Activated CD4-positive, alpha-beta memory T cell treated with anti-CD3 and anti-CD28 coated beads, Interleukin-2, amount 10 ng/mL, durations not matched to agents 7 days and 5 days (primary cell): ENCODE measurements at places on chromosomes 4 and X. TPM values are rescaled to one million over a fixed set of nuclear protein-coding genes. Genes with fewer than 3 reads are reported as not detected.

- peak; percentile 47 for DNase-seq
- H3K4me1 ChIP-seq, result peaks cover 2% of the 10 kb centered on the region
- H3K27me3 ChIP-seq, result peaks cover 23% of the 10 kb centered on the region
- no peak overlapping the region for H3K4me3 ChIP-seq
Observed at GRCh38 chr4:6331018-6331417, 61.4 kb downstream of the WFS1 start.

GRCh38 chr4:151703401-151703800, 57.4 kb downstream of the GATB start:
- H3K36me3 ChIP-seq, result peaks cover 31% of the 10 kb centered on the region
- DNase-seq, result no peak
- no peak overlapping the region for H3K4me3 ChIP-seq

The FGF5 gene
- not detected for total RNA-seq

The GPC4 gene
- not detected for total RNA-seq

The GLUD2 gene
- total RNA-seq, result 0.63 TPM

GRCh38 chr4:165368114-165368513, 10.7 kb upstream of the CPE start:
- H3K27me3 ChIP-seq, result peaks cover 10% of the 10 kb centered on the region
- no peaks in the 10 kb centered on the region for H3K36me3 ChIP-seq
- no peaks in the 10 kb centered on the region for H3K4me1 ChIP-seq
- DNase-seq, result no peak
- no peak overlapping the region for H3K27ac ChIP-seq

DNA sequence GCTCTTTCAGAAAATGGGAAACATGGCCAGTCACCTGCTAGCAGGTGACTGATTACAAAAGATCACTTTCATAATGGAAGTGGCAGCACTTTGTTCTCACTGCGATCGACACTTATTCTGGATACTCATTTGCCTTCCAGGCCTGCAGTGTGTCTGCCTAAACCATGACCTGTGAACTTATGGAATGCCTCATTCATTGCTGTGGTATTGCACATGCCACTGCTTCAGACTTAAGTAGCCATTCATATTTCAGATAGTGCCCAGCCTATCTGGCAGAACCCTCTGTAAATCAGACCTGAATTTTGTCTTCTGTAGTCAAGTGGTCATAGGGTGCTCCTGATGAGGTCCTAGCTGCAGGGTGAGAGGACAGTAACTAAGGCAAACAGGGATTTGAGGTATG, 23.3 kb upstream of the MGST2 start:
- H3K27ac ChIP-seq, result no peak overlapping the region
- H3K27me3 ChIP-seq, result peaks cover 13% of the 10 kb centered on the region
- no peaks in the 10 kb centered on the region for H3K36me3 ChIP-seq
- no peaks in the 10 kb centered on the region for H3K4me1 ChIP-seq

GRCh38 chr4:42412251-42412650, 15.0 kb downstream of the SHISA3 start:
- no peaks in the 10 kb centered on the region for H3K4me1 ChIP-seq
- no peak overlapping the region for H3K4me3 ChIP-seq
- H3K27me3 ChIP-seq, result no peaks in the 10 kb centered on the region
- no peak overlapping the region for H3K27ac ChIP-seq

- peak; percentile 69 for DNase-seq
- peaks cover 12% of the 10 kb centered on the region for H3K36me3 ChIP-seq
- H3K27ac ChIP-seq, result peak overlapping the region; percentile 88
Observed at GRCh38 chr4:109359040-109359646, 56.7 kb upstream of the COL25A1 start.

The ARMCX4 gene
- total RNA-seq, result 2.8 TPM

- peak within 1 kb of the TSS; percentile 68 for H3K4me3 ChIP-seq
- H3K27me3 ChIP-seq, result peaks cover 10% of the 10 kb centered on the region
- H3K4me1 ChIP-seq, result peaks cover 21% of the 10 kb centered on the region
- no peak for DNase-seq
Observed at GRCh38 chrX:101659601-101660063, at the start of gene ARMCX2. Gene ARMCX2, minus strand, starts transcription at chrX:101659850. Its CDS starts 2,262 bp downstream, at chrX:101657588.

DNA sequence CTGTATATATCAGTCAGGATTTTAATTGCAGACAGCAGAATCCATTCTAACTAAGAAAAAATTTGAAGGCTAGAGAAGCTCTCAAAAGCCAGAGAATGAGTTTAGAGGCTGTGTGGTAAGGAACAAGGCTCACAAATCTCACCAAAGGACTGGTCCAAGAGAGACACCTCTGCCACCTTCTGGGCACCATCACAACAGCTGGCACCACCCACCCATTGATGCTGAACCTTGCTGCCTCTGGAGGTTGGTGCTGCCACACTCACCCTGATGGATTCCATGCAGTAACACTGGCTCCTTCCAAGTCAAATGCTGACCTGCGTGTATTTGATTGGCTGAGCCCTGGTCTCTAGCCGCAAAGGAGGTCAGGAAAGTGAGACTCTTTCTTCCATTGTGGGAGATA, 100.8 kb downstream of the BEND2 start:
- no peaks in the 10 kb centered on the region for H3K27me3 ChIP-seq
- DNase-seq, result no peak
- no peaks in the 10 kb centered on the region for H3K36me3 ChIP-seq
- no peak overlapping the region for H3K4me3 ChIP-seq
- H3K27ac ChIP-seq, result no peak overlapping the region

GRCh38 chrX:130253916-130254315, 14.8 kb downstream of the ZNF280C start:
- H3K27me3 ChIP-seq, result no peaks in the 10 kb centered on the region
- H3K4me1 ChIP-seq, result peaks cover 23% of the 10 kb centered on the region
- no peak overlapping the region for H3K27ac ChIP-seq

GRCh38 chrX:11212741-11213140, 80.5 kb upstream of the AMELX start:
- DNase-seq, result no peak
- no peaks in the 10 kb centered on the region for H3K27me3 ChIP-seq
- H3K4me1 ChIP-seq, result no peaks in the 10 kb centered on the region
- no peaks in the 10 kb centered on the region for H3K36me3 ChIP-seq
- no peak overlapping the region for H3K27ac ChIP-seq

- H3K4me3 ChIP-seq, result no peak overlapping the region
- H3K27ac ChIP-seq, result no peak overlapping the region
- H3K4me1 ChIP-seq, result peaks cover 37% of the 10 kb centered on the region
- DNase-seq, result no peak
- H3K36me3 ChIP-seq, result peaks cover 3% of the 10 kb centered on the region
- peaks cover 7% of the 10 kb centered on the region for H3K27me3 ChIP-seq
Observed at GRCh38 chrX:40282946-40283660, 185.3 kb upstream of the BCOR start.

DNA sequence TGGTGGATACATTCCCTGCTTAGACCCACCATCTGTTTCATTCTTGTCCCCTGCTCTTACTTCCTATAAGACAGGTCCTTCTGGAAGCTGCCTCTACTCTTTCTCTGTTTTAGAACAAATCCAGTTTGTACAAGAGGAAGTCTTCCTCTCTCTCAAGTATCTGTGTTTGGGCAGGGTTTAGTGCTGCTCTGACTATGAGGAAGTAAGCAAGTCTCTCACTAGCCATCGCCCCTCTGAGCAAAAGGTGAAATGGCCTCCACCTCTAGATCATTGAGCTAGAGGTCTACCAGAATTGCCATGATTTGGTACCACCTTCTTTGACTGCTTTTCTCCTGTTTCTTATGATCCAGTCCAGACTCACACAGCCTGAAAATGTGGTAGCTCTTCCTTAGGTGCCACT, 8.4 kb downstream of the BTK start:
- H3K27me3 ChIP-seq, result no peaks in the 10 kb centered on the region
- no peak overlapping the region for H3K4me3 ChIP-seq
- H3K4me1 ChIP-seq, result no peaks in the 10 kb centered on the region
- DNase-seq, result no peak
- H3K27ac ChIP-seq, result no peak overlapping the region

The SHOX gene
- not detected for total RNA-seq

DNA sequence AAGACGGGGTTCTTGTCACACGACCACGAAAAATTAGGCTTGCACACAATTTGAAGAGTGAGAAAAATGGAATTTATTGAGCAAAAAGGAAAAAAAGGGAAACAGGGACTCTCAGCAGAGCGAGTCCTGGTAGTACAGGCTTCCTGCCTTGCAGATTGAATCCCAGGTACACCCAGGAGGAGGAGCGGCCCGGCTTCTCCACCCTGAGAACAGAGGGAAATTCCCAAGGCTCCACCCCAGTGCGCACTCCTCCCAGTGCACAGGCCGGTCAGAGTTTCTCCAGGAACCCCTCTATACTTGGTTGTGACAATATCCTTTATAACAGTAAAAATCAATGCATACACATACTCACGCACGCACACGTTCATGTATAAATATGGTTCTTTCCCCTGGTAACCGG, 22.0 kb downstream of the SLC4A4 start:
- H3K4me1 ChIP-seq, result peaks cover 2% of the 10 kb centered on the region
- H3K36me3 ChIP-seq, result no peaks in the 10 kb centered on the region
- no peaks in the 10 kb centered on the region for H3K27me3 ChIP-seq
- H3K27ac ChIP-seq, result no peak overlapping the region

DNA sequence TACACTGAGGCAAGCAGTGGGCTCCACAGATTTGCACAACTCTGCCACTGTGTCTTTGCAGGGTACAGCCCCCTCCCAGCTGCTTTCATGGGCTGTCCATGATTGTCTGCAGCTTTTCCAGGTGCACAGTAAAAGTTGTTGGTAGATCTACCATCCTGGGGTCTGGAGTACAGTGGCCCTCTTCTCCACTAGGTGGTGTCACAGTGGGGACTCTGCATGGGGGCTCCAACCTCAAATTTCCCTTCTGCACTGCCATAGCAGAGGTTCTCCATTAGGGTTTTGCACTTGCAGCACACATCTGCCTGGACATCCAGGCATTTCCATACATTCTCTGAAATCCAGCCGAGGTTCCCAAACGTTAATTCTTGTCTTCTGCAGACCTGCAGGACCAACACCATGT, 1002.3 kb downstream of the FAM133A start:
- H3K27ac ChIP-seq, result no peak overlapping the region
- no peaks in the 10 kb centered on the region for H3K36me3 ChIP-seq
- no peak for DNase-seq

The XK gene
- total RNA-seq, result not detected

GRCh38 chrX:132181364-132181763, 37.9 kb downstream of the RAP2C start:
- H3K36me3 ChIP-seq, result no peaks in the 10 kb centered on the region
- no peak for DNase-seq
- H3K27ac ChIP-seq, result no peak overlapping the region
- no peak overlapping the region for H3K4me3 ChIP-seq

GRCh38 chr4:71732706-71733105, 51.2 kb downstream of the GC start:
- no peak overlapping the region for H3K27ac ChIP-seq
- no peak overlapping the region for H3K4me3 ChIP-seq
- no peaks in the 10 kb centered on the region for H3K36me3 ChIP-seq
- no peaks in the 10 kb centered on the region for H3K4me1 ChIP-seq
- H3K27me3 ChIP-seq, result no peaks in the 10 kb centered on the region

The ARR3 gene
- total RNA-seq, result not detected

GRCh38 chrX:43552156-43552555, 103.9 kb upstream of the MAOA start:
- H3K36me3 ChIP-seq, result no peaks in the 10 kb centered on the region
- H3K27ac ChIP-seq, result no peak overlapping the region
- H3K4me3 ChIP-seq, result no peak overlapping the region
- H3K27me3 ChIP-seq, result no peaks in the 10 kb centered on the region
- DNase-seq, result no peak

DNA sequence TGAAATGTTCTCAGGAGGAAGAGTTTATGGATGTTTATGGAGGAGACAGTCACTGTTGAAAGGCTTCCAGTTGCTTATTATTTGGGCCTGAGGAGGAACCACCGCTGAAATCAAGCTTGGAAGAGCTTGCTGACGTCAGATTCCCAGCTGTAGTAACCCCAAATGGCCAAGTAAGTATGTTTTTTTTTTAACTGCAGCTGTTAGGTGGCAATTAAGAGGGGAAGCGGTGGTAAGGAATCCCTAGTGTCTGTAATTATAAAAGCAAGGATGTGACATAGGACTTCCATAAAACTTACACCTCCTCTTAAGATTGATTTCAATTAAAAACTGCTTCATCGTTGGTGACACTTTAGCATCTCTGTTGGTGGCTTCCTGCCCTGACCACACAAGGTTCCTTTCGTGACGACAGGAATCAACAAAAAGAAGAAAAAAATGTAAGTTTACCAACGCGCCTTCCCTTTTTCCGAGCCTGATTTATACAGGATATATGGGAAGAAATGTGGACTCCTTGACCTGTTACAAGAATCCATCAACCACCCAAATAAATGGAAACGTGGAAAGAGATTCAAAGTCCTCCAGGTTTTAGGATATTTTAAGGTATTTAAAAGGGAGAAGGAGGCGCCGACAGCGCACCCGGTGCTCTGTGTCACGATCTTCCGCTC, 884 bp downstream of the RELL1 start:
- H3K4me3 ChIP-seq, result peak overlapping the region; percentile 95
- H3K27ac ChIP-seq, result peak overlapping the region; percentile 96
- peaks cover 4% of the 10 kb centered on the region for H3K27me3 ChIP-seq
- DNase-seq, result peak; percentile 72
- H3K36me3 ChIP-seq, result peaks cover 39% of the 10 kb centered on the region

DNA sequence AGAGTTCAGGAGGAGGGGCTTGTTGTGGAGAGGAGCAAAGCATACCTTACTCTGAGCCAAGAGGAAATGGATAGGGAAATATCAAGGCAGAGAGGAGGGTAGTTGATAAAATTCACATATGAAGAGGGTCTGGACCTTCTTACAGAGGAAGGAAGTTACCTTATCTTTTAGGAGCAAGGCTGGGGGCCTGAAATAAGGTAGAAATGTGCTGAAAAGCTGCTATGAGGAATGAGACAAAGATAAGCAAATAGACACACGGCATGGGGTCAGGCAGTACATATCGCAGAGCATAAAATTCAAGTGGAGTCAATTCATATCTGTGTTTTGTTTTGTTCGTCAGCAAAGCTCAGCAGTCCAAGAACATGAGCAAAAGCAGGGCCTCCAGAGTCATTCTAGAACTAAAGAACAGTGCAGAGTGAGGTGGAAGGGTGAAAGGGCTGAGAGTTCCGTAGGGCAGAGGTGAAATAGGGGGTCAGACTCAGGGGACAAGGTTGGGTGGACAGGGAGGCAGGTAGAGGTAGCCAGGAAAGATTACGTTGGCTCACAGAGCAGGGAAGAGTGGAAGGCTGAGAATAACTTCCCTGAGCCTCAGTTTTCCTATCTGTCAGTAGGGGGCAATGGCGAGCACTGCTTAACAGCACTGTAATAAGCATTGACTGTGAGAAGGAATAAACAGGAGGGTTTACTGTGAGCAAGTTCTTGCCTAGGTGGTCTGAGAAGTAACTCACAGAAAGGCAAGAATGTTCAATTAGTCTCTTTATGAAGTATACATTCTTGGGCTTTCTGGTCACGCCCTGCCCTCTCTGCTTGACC, 9.2 kb downstream of the VSIG4 start:
- H3K36me3 ChIP-seq, result no peaks in the 10 kb centered on the region
- no peak overlapping the region for H3K27ac ChIP-seq
- H3K27me3 ChIP-seq, result no peaks in the 10 kb centered on the region
- H3K4me3 ChIP-seq, result no peak overlapping the region
- peaks cover 2% of the 10 kb centered on the region for H3K4me1 ChIP-seq
- DNase-seq, result no peak

DNA sequence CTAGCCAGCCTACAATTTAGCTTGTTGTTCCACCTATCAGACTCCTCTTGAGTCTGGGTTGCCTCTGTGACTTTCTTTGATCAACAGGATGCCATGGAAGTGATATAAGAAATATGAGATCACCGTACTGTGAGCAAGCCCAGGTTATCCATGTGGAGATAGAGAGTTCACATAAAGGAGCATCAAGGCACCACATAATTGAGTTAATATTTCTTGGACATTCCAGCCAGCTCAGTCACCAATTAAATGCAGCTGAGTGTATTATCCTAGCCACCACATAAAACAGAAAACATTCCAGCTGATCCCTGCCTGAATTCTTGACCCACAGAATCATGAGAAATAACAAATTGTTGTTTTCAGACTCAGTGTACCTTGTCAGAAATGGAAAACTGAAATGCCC, 253.6 kb downstream of the PPP1R2C start:
- no peaks in the 10 kb centered on the region for H3K36me3 ChIP-seq
- no peak overlapping the region for H3K27ac ChIP-seq
- H3K4me1 ChIP-seq, result no peaks in the 10 kb centered on the region
- DNase-seq, result no peak

The DRD5 gene
- not detected for total RNA-seq
